RPMI7951 (cell line): ENCODE measurements at places on chromosomes 3 and 15. TPM values are rescaled to one million over a fixed set of nuclear protein-coding genes. Genes with fewer than 3 reads are reported as not detected.

- peak; percentile 97 for DNase-seq
These were observed 9.9 kb downstream of the AMOTL2 start for GRCh38 chr3:134364061-134364935.

GRCh38 chr3:127222664-127223063, 29.7 kb downstream of the PRR23E start:
- no peak for DNase-seq

- DNase-seq = peak; percentile 42
These were observed 11.4 kb upstream of the HEG1 start for GRCh38 chr3:125067225-125067624.

DNA sequence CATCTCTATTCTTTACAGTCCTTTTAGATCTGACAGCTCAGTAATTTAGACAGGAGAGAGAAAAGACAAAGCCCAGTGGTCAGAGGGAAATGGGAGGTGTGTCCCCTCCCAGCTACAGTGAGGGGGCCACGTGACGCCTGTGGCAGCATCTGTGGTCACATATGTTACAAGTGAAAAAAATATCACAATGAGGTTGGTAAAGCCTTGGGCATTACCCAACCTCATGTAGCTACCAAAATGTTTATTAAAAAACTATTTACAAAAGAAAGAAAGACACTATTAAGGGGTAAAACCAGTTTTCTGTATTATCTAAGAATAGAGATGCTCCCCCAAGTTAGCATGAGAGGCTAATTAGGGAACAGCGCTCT, 42.9 kb upstream of the PLCL2 start:
- DNase-seq = peak; percentile 15

GRCh38 chr3:143146486-143147274, 27.1 kb downstream of the CHST2 start:
- DNase-seq = peak; percentile 93

GRCh38 chr15:74540161-74540760, 759 bp upstream of the ARID3B start:
- DNase-seq = peak; percentile 45

GRCh38 chr3:171731691-171732090, 78.6 kb downstream of the PLD1 start:
- no peak for DNase-seq

DNA sequence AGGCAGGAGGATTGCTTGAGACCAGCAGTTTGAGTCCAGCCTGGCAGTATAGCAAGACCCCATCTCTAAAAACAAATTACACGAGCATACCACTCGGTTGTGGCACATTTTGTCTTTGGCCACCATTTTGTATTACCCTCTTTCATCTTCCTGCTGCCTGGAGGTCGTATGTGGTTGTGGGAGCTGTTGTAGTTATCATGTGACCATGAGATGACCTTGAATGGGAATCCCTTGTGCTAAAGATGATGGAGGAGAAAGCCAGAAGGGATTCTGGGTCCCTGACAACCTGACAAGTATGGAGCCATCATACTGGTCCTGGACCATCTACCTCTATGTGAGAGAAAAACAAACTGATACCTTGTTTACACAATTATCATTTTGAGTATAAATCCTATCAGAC, 45.2 kb upstream of the BHLHE40 start:
- no peak for DNase-seq

- DNase-seq = no peak
These were observed 148.9 kb upstream of the TSPAN3 start for GRCh38 chr15:77219841-77220240.

GRCh38 chr15:52421029-52421428, 107.7 kb downstream of the MYO5A start:
- no peak for DNase-seq

GRCh38 chr3:45205126-45205525, 21.0 kb downstream of the TMEM158 start:
- peak; percentile 75 for DNase-seq

Gene LCTL
- 2.2 and 2.8 TPM in 2 replicates for total RNA-seq

Gene ZBED2
- not detected in 2 replicates for total RNA-seq

Gene CCDC39
- total RNA-seq = not detected in 2 replicates

Gene INTS14
- 48.5 and 50.0 TPM in 2 replicates for total RNA-seq

Gene LMCD1
- 31.8 and 40.6 TPM in 2 replicates for total RNA-seq
